ENCODE measurements at places on chromosomes 5 and 9. TPM values are rescaled to one million over a fixed set of nuclear protein-coding genes. Genes with fewer than 3 reads are reported as not detected.

DNA sequence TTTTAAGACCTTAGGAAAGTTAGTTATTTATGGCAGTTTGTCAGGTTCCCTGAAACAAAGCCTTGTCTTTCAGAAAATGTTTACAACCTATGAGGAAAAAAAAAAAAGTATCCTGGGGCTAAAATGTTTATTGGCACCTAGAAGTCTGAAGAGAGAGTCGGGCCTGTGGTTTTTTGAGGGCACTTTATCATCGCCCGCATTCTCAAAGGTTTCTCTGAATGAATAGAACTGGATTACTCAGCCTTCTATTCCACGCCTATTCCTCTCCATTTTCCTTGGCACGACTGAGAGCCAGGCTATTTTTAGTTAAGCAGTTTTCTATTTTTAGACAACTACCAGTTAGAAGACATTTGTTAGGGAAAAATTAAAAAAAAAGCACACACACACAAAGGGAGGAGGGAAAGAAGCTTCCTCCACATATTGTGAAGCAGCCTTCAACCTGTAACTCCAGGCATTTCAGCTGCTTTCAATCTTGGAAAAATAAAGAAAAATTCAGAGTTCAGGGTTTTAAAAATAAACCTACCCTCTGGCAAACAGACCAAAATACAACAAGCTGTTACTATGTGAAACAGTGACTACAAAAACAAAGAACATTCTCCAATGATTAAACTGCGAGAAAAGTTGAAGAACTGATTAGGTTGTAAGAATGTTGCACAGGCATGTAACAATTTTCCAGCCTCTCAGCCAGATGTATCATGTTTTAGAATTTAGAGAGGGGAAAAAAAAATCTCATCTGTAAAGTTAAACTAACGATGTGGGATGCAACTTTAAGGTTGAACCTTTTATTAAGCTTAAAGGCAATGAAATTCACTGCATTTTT is 97.0 kb downstream of the MEF2C start:
- no peak for DNase-seq

- no peak for DNase-seq
Observed at GRCh38 chr5:76341651-76342334, 61.3 kb upstream of the IQGAP2 start.

DNA sequence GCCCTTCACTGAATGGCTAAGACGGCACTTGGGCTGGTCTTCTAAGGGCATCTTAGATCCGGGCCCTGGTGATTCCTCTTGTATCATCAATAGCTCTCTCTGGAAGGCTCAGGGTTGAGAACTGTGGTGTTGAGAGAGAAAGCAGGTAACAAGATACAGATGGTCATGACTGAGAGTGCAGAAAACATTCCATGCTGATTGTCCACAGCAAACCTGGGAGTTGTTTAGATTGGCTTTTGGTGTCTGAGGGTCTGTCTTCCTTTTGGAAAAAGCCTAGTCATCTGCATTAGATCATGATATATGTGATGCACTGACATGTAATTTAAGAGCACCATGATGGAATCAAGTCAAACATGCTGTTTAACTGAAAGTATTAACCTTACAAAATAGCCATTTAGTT is 331.9 kb downstream of the ADAMTS6 start:
- DNase-seq, result no peak

GRCh38 chr9:31500422-31500821 is 884.0 kb upstream of the ACO1 start:
- DNase-seq, result no peak

- DNase-seq, result no peak
Observed at GRCh38 chr9:117164512-117164911, 250.3 kb downstream of the ASTN2 start.

- DNase-seq, result no peak
Observed at GRCh38 chr5:60248901-60249300, 355.4 kb upstream of the PDE4D start.

DNA sequence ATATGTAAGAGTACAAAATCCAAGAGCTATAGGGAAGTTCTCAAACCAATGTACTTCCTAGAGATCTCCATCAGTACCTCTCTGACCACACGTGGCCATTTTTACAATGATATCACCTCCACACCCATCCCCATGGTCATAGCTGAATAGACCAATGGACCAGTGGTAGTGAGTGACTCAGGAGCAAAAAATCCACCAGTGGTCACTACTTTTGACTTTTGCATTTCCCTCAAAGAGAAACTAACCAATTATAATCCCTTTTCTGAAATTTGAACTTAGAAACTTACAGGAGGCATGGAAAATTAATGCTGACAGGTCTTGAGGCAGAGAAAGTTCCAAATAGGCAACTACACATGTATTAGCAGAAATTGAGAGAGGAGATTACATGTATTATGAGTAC is 238.4 kb downstream of the TRPM3 start:
- no peak for DNase-seq

GRCh38 chr9:18235181-18235908 is 238.6 kb upstream of the ADAMTSL1 start:
- DNase-seq, result no peak

DNA sequence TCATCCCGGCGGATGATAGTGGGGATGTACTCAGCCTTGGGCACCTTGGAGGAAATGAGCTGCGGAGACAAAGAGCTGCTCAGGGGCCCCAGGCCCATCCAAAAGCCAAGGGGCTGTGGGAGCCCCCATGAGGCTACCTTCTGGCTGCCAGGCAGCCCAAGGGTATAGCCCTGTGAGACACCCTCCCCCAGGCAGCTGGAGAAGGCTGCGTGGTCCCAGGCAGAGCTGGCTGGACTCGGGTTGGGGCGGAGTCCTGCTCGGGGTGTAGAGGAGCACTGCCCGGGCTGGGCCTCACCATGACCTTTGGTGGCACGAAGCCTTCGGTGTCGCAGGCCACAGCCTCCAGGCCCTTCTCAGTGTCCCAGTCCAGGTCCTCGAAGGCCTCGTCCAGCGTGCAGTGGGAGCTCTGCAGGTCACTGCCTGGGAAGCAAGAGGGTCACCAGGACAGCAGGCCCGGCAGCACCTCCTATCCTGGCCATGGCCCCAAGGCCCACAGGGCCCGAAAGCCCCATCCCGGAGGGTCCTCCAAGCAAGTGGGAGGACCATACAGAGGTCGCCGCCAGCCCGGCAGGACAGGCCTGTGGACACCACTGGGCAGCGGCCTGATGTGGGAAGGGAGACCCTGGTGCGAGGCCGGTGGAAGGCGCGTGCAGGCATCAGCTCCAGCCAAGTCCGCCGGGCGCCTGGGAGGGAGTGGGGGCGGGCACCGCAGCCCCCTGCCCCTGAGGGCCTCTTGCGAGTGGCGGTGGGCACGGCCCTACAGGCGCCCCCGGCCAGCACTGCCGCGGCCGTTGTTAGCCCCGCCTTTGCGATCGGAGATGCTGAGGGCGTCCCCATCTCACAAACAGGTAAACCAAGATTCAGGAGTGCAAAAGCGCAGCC is 6.1 kb downstream of the NSMF start:
- no peak for DNase-seq

DNA sequence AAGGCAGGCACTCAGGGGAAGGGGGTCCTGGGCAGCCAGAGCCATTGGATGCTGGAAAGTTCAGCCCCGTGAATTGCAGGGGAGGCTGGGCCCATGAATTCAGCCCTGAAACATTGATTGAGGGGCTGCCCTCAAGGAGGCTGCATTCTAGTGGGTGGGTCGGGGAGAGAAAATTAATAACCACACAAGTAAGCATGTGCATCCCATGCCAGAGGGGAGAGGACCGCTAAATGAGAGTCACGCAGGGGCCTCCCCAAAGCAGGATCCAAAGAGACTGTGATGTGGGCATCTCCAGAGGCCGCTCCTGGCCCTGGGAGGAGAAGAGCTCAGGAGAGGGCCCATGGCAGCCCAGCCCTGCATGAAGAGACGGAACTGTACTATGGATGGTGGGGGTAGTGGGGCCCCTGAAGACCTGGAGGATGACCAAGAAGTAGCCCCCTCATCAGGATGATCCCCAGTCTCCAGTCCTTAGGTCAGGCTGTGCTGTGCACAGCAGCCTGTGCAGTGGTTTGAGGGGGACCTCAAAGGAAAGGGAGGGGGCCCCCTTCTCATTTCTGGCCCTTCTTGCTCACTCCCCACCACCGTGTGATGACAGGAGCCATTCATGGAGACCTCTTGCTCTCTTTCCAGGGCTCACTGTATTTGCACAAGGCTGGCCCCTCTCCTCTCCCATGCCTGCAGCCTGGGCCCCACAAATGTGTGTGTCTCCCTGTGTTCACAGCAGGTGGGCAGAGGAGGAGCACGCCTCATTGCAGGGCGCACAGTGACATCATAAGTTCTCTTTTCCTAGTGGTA is 233.6 kb upstream of the IRX1 start:
- DNase-seq, result peak; percentile 49

DNA sequence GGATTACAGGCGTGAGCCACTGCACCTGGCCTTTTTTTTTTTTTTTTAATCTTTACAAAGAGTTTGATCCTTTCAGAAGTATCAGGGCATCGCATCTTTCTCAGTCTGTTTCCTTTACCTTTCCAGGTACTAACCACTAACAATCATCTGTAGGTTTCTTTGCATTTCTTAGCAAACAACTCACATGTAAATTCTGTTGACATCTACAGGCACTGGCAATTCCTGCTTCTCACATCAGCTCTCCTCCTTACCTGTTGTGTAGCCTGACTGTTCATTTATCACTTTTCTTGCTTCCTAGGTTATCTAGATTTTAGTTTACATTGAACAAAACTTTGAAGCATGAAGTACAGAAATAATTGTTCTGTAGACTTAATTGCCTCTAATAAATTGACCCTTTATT is 27.5 kb upstream of the VPS13A start:
- DNase-seq, result no peak

DNA sequence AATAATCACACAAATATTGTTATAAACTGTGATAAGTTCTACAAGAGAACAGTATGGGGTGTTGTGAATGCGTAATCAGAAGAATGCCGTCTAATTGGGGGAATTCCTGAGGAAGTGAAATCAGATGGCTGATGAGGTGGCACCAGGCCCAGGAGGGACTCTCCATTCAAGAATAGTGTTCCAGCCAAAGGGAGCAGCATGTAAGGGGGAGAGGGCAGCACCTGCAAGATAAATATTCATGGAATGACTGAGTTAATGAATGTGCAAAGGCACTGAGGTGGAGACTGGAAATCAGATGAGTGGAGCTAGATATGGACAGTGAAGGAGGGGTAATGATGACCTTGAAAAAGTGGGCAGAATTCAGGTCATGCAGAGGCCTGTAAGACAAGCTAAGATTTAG is 250.6 kb downstream of the ARRDC3 start:
- no peak for DNase-seq

DNA sequence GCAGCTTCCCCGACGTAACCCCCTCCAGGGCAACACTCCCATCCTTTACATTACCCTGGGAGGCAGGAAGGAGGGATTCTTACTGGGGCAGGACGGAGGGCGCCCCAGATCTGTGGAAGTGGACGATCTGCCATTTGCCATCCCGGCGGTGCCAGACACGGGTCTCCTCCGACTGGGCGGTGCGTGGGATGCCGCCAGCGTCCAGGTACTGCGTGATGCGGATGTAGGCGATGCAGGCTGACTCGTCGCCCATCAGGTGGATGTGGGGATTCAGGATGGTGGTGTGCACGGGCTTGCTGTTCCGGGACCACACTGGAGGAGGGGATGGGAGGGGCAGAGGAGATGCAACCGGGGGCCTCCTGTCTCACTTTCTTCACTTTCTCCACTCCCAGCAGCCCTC is 33.0 kb downstream of the SLC6A7 start:
- no peak for DNase-seq

DNA sequence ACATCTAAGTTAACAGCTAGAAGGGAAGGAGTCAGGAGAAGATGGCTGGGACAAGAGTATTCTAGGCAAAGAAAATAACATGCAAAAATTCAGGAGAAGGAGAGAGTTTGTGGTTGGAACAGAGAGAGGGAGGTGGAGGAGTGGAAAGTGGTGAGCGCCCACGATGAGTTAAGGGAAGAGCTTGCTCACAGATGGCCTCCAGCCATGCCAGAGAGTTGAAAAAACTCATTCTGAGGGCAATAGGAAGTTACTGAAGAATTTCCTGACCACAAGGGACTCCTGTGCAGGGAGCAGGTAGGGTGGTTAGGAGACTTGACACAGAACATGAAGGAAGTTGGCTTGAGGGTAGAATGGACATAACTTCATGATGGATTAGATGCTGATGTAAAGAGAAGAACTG is 159.7 kb downstream of the DOCK2 start:
- DNase-seq, result no peak

GRCh38 chr5:97400537-97400936 is 217.5 kb upstream of the RIOK2 start:
- no peak for DNase-seq

DNA sequence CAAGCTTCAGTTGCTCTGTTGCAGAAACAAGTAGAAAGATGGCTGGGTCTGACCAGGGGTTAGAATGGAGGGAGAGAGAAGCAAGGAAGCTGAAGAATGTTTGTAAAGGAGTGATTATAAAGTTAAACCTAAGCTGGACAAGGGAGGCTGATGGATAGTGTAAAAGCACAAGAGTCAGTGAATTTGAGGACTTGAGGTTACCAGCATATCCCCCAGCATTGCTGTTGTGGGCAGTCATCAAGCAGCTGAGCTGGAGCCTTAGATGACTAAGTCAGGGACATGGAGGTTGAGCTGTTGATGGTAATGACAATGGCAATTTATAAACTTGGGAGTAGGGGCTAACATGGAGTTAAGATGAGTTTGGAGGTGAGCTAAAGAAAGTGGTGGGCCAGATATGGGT is 131.5 kb downstream of the ERCC6L2 start:
- no peak for DNase-seq

GRCh38 chr5:110377361-110377760 is 349.1 kb downstream of the TMEM232 start:
- no peak for DNase-seq

DNA sequence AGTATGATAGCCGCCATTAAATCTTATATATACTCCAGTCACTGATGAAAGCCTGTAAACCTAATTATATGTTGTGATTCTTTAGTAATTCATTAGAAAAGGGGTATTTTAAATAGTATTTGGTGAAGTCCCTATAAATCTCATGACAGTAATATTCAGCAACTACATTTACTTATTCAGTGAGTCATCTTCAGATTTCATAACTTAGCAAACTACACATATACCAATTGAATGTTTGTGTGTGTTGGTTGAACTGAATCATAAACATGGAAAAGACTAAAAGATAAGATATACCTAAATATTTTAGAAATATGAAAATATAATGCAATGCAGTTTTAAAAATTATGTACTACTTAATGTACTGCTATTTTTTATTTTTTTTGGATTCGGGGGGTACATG is 1050.4 kb downstream of the MAT2B start:
- no peak for DNase-seq

- DNase-seq, result no peak
Observed at GRCh38 chr9:112387115-112387514, 7.2 kb downstream of the HSDL2 start.

AJM1 gene
- total RNA-seq, result 3.2 TPM

PCDHA7 gene
- 2.5 TPM for total RNA-seq

ADCY2 gene
- total RNA-seq, result 5.7 TPM

ALDH1A1 gene
- 417 TPM for total RNA-seq

THBS4 gene
- 8.8 TPM for total RNA-seq

DND1 gene
- total RNA-seq, result 2.6 TPM

TBC1D9B gene
- total RNA-seq, result 114 TPM

CCDC171 gene
- total RNA-seq, result 7.4 TPM

HSPA4 gene
- total RNA-seq, result 140 TPM

HTR4 gene
- total RNA-seq, result 0.29 TPM

TTC23L gene
- 1.8 TPM for total RNA-seq

All from type B pancreatic cell (in vitro differentiated cells).